Cardiac fibroblast (primary cell): ENCODE measurements at places on chromosomes 1 and 21.

DNA sequence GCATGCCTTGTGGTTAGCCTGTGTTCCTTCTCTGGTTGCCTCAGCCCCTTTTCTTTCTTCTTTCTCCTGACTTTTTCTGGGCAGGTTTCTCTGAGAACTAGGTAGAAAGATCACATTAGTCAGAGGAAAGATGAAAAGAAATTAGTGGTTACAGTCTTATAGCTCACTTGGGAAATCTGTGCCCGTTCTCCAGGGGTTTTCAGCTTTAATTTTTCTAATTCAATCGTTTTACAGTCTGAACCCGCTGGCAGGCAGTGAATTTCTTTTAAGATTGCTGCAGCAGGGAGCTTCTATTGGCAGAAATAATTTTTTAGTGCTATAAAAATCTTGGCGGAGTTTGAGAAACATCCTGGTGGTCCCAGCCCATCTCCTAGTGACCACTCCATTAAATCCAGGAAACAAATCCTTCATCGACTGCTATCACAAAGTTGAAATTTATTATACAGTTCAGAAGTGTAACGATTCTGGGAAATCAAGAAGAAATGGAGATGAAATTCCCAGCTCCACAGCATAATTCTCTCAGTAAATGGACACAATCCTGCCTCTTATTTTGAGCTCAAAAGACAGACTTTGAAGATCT is 113.1 kb downstream of the PCP4 start:
- DNase-seq: no peak

DNA sequence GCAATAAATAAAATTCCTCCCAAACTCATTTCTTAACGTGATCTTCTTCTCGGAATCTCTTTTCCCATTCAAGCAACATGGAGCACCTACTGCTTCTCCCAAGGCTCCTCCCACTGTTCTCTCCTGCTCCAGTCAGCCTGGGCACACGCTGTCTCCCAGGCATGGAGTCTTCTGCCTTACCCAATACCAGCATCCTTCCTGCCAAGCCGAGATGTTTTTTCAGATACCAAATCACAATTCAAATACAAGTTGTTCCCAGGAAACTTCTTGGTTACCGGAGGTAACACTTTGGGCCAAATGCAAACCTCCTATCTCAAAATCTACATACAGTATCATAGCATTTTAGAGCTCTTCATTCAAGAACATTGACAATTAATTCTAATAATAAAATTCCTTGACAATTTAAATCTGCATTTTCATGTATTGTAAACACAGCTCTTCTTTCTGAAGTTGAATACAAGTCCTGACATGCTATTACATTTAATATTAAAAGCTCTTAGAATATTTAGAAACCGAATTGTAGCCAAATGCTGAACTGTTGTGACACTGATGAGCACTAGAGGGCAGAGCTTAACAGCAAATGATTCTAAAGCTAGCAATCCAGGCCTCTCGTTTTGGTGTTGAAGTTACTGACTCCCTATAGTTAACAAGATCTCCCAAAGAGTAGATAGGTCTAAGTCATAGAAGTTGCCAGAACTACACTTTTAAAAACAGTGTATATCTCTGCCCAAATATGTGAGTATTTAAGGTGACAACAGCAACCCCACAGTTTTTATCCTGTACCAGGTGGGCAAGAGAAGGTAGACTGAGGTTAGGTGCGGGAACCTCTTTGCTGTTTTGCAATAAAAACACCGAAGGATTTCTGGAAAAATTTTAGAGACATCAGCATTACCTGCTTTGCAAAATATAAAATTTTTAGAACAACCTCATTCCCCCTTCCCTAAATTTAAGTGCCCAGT is 52.3 kb downstream of the BCAR3 start:
- peak; percentile 89 for DNase-seq

DNA sequence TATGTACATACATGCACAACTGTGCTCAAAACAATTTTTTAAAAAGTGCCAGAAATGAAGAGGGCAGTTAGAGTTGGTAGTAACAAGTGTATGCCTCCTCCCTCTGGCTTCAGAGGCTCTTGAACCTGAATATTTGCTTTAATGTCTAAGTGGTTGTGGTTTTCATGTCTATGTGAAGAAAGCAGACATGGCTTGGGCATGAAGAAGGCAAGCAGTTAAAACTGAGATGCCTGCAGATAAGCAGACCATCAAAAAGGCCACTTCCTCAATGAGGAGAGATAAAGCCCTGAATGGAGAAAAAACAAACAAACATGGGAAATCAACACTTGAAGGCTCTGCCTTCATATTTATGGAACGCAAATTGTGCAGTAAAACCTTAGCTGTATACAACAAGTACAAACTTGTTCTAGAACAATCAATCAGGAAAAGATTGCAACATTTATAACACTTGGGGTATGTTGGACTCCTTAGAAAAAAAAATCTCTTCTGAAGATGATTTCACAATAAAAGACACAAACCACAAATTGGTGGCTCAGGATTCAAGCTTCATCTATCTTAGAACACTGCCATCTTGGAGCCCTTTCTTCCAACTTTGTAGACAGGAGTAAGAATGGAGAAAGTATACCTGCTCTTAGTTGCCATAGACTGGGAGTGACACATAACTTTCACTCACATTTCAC is 52.7 kb upstream of the PLA2G4A start:
- DNase-seq: no peak

GRCh38 chr1:245855846-245856730 is 651.0 kb downstream of the SMYD3 start:
- no peak for DNase-seq

DNA sequence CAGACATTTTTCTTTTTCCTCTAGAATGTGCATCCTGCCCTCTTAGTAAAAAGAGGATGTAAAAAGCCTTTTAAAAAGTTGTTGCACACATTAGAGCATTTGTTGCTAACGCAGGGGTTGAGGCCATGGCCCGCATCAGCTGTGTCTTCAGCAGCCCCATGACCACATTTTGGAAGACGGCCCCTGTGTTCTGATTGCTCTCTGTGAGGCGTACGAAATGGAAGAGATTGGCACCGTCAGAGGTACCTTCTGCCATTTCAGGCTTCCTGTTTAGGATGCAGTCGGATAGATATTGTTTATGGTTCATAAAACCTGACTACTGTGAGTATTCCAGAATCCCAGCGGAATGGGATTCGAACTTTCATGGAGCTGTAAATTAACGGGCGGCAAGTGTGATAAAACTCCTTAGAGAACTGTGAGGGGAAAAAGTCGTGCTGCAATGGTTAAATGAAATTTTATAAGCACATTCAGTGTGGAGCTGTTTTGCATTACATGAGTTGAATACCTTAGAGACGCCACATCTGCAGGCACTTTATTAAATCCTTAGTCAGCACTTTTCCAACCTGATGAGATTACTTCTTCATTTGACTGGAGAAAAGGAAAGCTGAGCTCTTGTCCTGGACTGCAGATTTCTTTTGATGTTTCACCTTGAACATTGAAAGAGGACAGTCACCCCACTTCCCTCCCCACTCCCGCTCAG is 273.9 kb downstream of the TM2D1 start:
- no peak for DNase-seq

- no peak for DNase-seq
Measured at GRCh38 chr1:30437059-30437576, 286.3 kb downstream of the MATN1 start.

GRCh38 chr1:72433591-72433990 is 151.3 kb upstream of the NEGR1 start:
- DNase-seq: no peak

DNA sequence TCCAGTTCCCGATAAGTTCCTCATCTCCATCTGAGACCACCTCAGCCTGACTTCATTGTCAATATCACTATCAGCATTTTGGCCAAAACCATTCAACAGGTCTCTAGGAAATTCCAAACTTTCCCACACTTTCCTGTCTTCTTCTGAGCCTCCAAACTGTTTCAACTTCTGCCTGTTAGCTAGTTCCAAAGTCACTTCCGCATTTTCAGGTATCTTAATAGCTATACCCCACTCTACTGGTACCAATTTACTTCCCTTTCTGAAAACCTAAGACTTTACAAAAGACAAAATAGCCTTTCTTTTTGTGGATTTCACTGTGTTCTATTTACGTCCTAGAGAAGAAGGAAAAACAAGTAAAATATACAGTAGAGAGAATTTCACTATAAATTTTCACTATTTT is 147.0 kb upstream of the FMN2 start:
- DNase-seq: no peak

DNA sequence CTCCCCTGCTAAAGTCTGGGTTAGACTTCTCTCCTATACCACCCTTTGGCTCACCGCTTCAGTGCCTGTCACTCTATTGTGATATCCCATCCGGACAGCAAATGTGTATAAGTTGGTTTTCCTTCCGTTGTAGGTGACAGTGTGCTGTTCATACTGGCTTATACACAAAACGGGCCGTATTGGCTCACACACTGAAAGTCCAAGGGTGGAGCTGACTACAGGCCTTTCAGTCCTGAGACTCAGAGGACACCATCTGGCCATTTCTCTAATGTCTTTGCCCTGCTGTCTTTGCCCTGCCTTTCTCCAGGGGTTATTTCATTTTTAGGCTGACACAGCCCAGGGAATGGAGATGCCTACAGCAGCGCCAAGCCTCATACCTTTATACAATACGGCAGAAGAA is 90.7 kb downstream of the URB2 start:
- no peak for DNase-seq

GRCh38 chr1:232428036-232428645 is 201.8 kb downstream of the SIPA1L2 start:
- DNase-seq: no peak

- no peak for DNase-seq
Measured at GRCh38 chr1:166822385-166822784, 16.9 kb upstream of the POGK start.

GRCh38 chr1:84823511-84823910 is 69.5 kb downstream of the LPAR3 start:
- no peak for DNase-seq

GRCh38 chr1:44616991-44617702 is 57.1 kb downstream of the TMEM53 start:
- peak; percentile 18 for DNase-seq

DNA sequence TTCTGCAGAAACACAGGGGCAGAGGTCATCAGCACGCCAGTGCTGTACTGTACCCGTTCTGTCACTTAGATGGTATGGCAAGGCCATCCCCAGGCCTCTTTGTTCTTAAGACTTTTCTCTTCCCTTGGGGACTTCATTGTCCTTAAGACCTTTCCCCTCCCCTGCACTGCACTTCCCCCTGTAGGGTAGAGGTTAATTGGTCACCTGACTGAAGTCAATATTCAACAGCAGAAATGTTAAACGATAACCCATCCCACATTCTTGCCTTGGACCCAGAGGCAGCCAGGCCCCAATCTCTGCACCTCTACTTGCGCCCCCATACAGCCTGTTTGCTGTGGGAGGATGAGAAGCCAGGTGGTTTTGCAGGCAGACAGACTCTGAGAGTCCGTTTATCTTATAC is 10.2 kb downstream of the PHGDH start:
- DNase-seq: no peak

DNA sequence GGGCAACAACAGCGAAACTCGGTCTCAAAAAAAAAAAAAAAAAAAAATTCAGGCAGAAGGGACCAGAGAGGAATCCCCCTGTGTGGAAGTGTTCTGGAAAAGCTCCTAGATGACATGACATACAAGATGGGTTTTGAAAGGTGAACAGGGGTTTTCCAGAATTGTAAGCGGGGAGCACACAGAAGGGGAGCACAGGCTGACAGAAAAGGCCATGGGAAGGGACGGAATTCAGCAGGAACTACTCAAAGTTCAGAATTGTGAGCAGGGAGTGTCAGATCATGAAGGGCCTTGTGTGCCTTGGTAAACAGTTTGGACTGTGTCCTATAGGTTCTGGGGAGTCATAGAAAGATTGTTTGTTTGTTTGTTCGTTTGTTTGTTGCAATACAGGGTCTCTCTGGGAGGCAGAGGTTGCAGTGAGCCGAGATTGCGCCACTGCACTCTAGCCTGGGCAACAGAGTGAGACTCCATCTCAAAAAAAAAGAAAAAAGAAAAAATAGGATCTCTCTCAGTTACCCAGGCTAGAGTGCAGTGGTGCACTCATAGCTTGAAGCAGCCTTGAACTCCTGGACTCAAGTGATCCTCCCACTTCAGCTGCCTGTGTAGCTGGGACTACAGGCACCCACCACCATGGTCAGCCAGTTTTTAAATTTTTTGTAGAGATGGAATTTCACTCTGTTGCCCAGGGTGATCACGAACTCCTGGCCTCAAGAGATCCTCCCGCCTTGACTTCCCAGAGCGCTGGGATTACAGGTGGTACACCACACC is 1.2 kb upstream of the RHBDL2 start:
- DNase-seq: no peak

DNA sequence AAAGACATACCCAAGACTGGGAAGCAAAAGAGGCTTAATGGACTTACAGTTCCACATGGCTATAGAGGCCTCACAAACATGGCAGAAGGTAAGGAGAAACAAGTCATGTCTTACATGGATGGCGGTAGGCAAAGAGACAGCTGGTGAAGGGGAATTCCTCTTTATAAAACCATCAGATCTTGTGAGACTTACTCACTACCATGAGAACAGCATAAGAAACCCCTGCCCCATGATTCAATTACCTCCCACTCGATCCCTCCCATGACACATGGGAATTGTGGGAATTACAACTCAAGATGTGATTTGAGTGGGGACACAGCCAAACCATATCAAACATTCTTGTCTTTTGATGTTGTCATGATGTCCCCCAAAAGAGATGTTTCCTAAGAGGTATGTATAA is 103.3 kb downstream of the DUSP10 start:
- DNase-seq: no peak

GRCh38 chr1:209249785-209250440 is 333.6 kb upstream of the CAMK1G start:
- DNase-seq: no peak

GRCh38 chr1:236887081-236887480 is 92.0 kb downstream of the MTR start:
- DNase-seq: no peak

DNA sequence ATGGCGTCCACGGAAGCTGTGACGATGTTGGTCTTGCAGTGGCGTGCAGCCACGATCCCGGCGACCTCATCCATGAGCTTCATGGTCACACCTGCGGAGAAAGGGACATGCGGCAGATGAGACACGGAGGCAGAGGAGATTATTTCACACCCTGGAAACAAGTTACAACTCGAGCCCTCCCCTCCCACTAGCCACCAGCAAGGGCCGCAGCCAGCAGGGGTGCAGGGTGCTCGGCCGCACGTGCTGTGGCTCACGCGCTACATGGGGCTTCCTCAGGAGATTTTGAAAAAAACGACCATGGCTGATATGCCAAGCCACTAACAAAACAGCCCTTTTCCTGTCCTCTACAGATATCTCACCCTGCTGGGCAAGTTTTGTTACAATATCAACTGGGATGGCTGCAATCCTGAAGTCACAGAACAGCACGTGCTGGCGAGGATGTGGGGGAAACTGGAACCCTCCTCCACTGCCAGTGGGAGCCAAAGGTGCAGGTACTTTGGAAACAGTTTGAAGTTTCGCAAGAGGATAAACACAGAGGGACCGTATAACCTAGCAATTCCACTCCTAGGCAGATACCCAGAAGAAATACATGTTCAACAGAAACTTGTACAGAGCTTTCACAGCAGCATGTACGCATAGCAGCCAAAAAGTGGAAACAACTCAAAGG is 34.1 kb upstream of the GPR153 start:
- no peak for DNase-seq

- no peak for DNase-seq
Measured at GRCh38 chr1:22761821-22762220, 51.2 kb downstream of the EPHB2 start.

- no peak for DNase-seq
Measured at GRCh38 chr1:12272770-12273169, 42.9 kb downstream of the VPS13D start.
